ENCODE measurements at places on chromosomes 11 and 22.

DNA sequence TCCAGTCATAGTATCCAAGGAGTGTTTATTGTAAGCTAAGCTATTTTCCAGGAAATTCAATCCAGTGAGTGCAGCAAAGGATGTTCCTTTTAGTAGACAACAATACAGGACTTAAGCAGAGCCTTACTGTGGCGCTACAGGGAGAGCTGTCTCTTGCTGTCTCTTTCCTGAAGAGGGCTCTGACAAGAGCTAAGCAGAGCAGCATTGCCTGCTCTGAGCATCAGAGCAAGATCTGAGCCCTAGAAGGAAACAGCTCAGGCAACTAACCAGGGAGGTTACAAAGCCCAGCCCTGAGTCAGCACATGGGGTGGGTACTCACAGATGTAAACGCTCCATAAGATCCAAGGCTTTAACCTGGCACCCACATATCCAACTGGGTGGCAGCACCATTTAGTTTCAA lies 8.0 kb downstream of the LAYN start:
- DNase-seq = no peak

- peak; percentile 51 for DNase-seq
These were observed 15.6 kb upstream of the INCENP start for GRCh38 chr11:62108017-62108750.

GRCh38 chr11:89613911-89614310 lies 96.2 kb upstream of the TRIM77 start:
- no peak for DNase-seq

DNA sequence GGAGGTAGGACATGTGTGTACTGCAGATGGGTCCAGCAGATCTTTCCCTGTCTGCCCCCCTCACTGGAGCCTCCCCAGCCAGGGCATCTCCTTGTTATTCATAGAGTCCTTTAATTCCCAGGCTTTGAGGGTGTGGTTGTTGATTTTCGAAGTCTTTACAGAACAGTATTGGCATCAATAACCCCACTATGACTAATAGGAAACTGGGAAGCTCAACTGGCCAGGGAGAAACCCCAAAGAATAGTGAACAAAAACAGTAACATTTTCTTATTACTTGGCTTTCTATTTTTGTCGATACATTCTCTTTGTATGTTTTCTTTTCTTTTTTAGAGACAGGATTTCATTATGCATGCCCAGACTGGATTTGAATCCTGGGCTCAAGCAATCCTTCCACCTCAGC lies 57.9 kb downstream of the NF2 start:
- DNase-seq = no peak

DNA sequence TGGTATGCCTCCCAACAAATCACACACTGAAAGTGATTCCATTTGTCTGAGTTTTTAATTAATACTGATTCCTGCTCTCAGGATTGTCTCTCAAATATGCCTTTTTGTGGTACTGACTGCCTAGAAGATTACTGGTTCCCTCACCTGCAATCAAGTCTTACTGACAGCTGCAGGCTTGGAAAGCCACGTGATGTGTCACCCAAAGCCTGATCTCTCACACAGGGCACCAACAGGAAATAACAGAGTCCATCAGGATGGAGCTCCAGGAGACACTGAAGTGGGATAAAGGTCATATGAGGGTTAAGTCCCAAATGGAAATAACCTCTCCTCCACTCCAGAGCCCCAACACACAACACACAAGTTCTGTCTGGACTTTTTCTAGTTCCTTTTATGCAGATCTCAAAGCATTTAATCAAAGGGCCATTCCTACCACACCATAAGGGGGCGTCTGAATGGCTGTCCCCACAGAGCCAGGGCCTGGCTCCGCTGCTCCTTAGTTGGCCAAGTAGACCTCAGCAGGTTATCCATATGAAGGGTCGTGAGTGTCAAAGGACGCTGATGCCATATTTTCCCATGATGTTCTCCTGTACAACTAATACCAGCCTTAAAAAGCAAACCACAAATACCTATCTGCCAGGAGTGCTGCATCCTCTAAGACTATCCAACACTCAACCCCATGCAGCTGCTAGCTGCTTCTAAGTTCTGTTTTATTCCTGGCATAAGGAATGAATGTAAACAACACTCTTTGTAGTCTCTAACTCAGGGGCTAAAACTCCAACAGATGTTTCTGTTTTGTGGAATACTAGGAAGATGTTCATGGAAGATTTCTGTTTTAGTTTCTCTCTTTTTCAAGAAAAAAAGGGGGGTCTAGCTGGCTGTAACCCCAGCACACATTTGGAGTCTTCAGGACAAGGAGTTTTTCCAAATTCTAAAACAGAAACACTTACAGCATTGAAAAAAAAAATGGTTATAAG lies 13.0 kb downstream of the SCUBE2 start:
- DNase-seq = no peak

DNA sequence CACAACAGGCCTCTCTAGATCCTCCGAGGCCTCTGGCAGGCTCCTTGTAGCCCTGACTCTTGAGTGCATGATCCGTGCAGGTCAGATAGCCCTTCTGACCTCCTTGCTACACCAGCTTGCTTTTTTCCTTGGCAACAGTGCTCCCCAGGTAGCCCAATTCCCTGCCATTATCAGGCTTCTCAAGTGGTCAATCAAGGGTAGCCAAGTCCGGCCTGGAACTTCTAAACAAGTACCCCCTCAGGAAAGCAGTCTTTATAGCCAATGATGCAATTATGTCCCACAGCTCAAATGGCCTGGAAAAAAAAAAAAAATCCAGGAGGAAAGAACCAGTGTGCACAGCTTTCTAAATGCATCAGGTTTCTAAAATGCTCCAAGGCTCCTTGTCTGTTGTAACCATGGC lies 59.8 kb downstream of the TENM4 start:
- DNase-seq = no peak

DNA sequence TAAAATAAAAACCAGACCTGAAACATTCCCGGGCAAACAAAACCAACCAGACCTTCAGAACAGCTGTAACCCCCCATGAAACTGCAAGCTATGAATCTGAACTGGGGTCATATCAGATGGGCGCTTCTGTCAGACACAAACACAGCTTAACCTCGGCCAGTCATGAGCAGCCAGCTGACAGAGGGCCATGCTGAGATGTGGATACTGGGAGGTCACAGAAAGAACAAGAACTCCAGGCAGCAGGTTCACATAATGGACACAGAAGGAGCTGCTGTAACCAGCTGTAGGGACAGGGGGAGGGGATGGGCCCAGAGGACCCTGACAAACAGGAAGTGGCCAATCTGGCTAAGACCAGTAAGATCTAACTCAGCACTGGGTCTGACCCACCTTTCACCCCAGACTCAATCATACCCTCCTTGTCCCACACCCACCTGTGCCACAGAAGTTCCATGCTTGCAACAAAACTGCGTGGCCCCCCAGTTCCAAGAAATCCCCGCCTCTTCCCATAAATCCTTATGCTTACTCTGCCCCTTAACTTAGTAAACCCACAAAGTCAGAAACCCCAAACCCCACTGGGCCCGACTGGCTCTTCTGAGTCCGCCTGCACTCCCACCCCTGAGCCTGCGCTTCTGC lies 4.0 kb downstream of the APOL4 start:
- DNase-seq = peak; percentile 71

GRCh38 chr11:102813484-102813883 lies 15.5 kb upstream of the MMP1 start:
- no peak for DNase-seq

DNA sequence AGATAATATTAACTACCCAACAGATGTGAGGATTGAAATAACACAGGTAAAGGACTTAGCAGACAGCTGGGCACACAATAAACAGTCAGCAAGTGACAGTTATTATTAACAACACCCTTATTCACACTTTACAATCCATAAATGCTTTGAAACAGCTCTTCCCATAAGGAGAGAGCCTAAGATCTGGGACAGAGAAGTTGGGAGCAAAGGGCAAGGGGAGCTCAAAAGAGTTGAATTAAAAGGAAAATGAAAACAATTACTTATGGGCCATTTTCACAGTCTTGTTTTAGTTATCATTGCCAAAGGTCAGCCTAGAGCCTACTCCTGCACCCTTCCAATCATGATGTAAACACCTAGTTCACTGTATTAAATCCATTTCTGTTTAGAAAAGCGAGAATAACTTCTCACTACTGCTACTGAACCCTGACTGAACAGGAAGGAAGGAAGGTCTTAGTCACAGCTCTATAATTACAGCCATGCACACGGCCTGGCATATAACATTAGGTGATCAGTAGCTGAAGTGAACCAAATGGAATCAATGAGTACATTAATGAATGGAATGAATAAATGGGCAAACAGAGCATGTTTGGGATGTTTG lies 111.3 kb downstream of the PLEKHA7 start:
- DNase-seq = no peak

DNA sequence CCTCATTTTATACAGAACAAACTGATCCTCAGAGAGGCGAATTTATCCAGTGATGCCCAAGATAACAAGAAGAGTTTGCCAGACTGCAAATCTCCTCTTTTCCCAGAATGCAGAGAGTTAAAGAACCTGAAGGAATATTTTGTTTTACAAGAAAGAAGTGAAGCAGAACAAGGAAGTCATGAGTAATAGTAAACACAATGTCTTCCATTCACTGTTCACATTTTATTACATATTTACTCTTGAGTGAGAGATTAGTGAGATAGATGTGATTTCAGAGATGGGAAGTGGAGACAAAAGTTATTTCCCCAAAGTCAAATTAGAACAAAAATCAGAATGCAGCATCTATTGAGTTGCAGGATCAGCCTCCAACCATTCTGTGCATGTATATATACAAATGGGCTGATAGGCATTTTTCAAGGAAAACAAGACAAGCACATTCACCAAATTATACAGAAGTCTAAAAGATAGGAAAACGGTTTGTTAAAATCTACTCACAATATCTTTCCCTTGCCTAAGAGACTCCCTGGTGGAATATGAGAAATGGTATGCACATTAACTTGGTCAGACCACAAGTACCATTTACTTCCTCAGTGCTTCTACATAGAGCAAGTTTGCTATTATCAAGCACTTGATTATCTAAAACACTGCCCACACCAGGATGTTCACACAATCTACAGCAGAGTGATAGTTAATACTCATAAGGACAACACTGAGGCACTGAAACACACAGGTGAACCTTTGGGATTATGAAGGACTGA lies 12.0 kb downstream of the GUCY1A2 start:
- DNase-seq = no peak

DNA sequence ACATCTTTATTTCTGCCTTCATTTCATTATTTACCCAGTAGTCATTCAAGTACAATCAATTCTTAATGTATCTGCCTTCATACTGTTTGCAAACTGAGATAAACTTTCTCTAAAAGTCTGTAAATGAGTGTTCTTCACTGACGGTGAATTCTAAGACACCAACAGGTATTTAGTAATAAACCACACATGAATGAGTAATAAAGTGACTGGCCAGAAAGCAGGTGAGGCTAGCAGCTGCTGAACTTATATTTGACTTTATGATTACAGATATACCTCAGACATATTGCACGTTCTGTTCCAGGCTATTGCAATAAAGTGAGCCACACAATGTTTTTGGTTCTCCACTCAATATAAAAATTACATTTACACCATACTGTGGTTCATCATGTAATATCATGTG lies 1894.0 kb upstream of the RAG2 start:
- no peak for DNase-seq

DNA sequence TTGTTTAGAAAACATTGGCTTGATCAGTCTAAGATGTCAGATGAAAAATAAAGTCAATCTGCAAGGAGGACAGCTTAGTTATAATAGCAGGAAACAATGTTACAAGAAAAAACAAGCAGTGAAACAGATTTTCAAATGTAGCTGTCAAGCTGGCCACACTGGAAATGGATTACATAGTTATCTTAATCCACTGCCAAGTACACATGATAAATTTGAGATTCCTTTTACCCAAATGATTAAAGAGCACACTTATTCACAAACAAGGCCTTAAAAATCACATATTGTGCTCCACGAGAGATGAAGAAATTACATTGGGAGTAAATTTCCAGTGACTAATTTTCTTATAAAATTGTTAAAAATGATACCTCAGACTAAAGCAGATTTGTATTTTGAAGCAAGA lies 17.5 kb upstream of the ESAM start:
- no peak for DNase-seq

DNA sequence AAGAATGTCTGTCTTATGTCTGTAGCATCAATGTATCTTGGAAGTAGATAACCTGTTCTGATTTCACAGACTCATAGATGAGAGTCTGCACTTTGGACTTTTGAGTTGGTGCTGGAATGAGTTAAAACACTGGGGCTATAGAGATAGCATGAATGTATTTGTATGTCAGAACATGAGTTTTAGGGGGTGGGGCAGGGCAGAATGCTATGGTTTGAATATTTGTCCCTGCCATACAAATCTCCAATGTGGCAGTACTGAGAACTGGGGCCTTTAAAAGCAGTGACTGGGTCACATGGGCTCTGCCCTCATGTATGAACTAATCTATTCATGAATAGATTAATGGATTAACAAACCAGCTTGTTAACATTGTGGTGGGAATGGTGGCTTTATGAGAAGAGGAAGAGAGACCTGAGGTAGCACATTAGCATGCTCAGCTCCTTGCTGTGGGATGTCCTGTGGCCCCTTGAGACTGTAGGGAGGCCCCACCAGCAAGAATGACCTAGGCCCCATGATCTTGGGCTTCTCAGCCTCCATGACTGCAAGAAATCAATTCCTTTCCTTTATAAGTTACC lies 15.5 kb upstream of the OR52K1 start:
- DNase-seq = no peak

DNA sequence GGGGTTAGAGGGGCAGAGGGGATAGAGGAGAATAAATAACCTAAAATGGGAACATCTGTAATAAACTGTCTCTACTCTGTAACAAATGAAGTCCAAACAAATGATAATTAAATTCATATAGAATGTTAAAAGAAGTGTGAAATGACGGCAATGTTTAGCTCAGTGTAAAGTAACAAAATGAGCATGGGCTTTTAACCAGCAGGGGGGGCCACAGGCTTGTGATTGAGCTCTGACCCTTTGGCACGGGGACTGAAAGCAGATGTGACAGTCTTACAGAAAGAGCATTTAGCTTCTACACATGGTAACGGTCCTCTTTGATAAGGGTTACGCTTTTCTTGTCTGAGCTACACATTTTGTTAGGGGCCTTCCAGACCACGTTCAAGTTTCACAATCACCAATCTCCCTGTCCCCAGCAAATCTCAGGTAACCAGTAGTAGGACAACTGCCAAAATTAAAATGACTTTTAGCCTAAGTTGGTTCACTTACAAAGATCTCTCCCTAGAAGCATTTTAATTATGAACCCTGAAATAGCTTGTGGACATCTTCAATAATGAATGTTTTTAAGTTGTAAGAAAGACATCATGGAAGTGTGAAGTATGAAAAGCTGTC lies 262.5 kb downstream of the DCDC1 start:
- peak; percentile 51 for DNase-seq

GRCh38 chr22:30000566-30000965 lies 79.7 kb upstream of the HORMAD2 start:
- DNase-seq = no peak

DNA sequence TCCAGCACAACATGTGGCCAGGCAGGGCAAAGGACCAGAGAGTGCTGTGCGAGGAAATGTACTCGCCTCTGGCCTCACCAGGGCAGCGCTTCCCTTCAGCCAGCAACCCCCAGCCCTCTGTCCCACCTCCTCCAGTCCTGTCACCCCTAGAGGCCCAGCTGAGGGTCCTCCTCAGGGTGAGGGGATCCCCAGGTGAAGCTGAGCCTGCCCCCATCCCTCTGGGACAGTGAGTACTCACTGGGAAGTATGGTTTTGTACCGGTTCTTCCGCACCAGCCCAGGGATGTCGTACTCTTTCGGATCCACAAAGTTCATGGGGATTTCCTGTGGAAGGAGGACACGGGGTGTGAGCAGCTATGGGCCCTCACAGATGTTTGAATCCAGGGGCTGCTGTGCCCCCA lies 11.7 kb upstream of the IGSF22 start:
- no peak for DNase-seq

Data from activated CD8-positive, alpha-beta memory T cell treated with anti-CD3 and anti-CD28 coated beads, Interleukin-2, amount 10 ng/mL, durations not matched to agents 7 days and 5 days (primary cell).